ENCODE measurements at places on chromosomes 13 and 19. TPM values are rescaled to one million over a fixed set of nuclear protein-coding genes. Genes with fewer than 3 reads are reported as not detected.

DNA sequence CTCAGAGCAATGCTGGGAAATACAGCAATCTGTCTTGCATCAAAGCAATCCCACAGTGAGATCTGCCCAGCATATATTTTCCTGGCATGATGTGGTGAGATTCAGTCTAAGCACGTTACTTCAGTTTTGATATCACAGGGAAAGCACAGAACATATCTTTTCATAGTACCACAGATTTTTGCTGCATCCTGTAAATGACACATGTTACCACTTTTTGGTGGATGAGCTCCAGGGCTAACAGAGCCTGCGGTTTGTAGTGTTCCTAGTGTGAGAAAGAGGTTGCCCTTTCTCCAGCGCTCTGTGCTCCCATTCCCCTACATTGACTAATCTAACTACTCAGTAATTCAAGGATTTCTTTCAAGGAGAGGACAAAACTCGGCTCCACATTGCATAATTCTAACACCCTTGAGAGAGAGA lies 409.0 kb downstream of the GPC6 start:
- H3K4me1 ChIP-seq: no peaks in the 10 kb centered on the region
- H3K27me3 ChIP-seq: no peaks in the 10 kb centered on the region
- H3K4me3 ChIP-seq: no peak overlapping the region

The GAPDHS gene
- total RNA-seq: not detected

The LIPE gene
- 35.2 TPM for total RNA-seq

DNA sequence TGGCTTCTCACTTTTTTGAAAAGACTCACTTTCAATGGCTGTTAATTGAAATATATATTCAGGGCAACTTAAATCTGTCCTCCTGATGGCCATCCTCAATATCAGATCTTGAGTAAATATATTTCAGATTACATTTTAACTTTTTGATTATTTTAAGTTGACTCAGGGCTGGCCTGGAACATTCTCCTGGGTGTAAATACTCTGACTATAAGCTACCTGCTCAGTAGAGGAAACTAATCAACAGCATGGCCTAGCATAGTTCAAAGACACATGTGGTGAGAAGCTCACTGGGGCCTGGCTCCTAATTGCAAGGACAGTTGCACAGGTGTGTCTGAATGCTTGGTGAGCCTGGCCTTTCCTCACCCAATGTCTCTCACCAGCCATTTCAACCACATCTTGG lies 5.5 kb upstream of the ZNF726 start:
- no peak for DNase-seq
- H3K27ac ChIP-seq: no peak overlapping the region
- no peaks in the 10 kb centered on the region for H3K4me1 ChIP-seq
- H3K27me3 ChIP-seq: no peaks in the 10 kb centered on the region
- peaks cover 12% of the 10 kb centered on the region for H3K36me3 ChIP-seq

The WDR88 gene
- total RNA-seq: not detected

The C1QTNF9 gene
- total RNA-seq: not detected

The C19orf85 gene
- total RNA-seq: not detected

- H3K4me1 ChIP-seq: peaks cover 48% of the 10 kb centered on the region
- H3K36me3 ChIP-seq: peaks cover 63% of the 10 kb centered on the region
- no peak overlapping the region for H3K27ac ChIP-seq
- no peaks in the 10 kb centered on the region for H3K27me3 ChIP-seq
Observed at GRCh38 chr19:5631567-5632240, 8.8 kb downstream of the SAFB start.

DNA sequence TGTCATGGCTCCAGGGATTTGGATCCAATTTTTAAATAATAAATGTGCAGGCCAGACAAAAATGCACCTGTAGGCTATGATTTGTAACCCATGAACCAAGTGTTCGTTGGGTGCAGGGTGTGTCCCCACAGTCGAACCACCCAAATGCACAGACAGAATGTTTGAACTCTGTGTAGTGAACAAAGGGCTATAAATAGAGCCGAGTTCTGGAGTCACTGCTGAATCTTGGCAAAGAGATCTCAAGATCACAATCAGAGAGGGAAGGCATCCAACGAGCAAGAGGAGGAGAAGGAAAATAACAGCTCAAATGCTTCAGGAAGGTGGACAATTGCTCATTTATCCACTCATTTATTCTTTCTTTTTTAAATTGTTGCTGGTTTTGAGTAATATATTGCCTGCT lies 547.9 kb downstream of the FGF9 start:
- H3K4me1 ChIP-seq: no peaks in the 10 kb centered on the region
- DNase-seq: no peak
- no peak overlapping the region for H3K27ac ChIP-seq
- H3K4me3 ChIP-seq: no peak overlapping the region
